ENCODE measurements at places on chromosomes 3 and 15. TPM values are rescaled to one million over a fixed set of nuclear protein-coding genes. Genes with fewer than 3 reads are reported as not detected.

CLDN18 gene
- total RNA-seq = 0.08 TPM

GPR27 gene
- total RNA-seq = 0.15 TPM

AADAC gene
- total RNA-seq = 0.26 TPM

CPNE4 gene
- total RNA-seq = not detected

CCR1 gene
- not detected for total RNA-seq

GJD2 gene
- total RNA-seq = not detected

PP2D1 gene
- total RNA-seq = not detected

CKMT1A gene
- 4.6 TPM for total RNA-seq

PLA2G4E gene
- not detected for total RNA-seq

ASB14 gene
- not detected for total RNA-seq

GASK1A gene
- not detected for total RNA-seq

IL5RA gene
- total RNA-seq = not detected

HYPK gene
- total RNA-seq = 24.8 TPM

GOLGA6L4 gene
- 2.7 TPM for total RNA-seq

ADAMTSL3 gene
- total RNA-seq = not detected

KBTBD13 gene
- not detected for total RNA-seq

EPHA3 gene
- 0.05 TPM for total RNA-seq

P2RY12 gene
- total RNA-seq = not detected

FSIP1 gene
- total RNA-seq = 1.4 TPM

IL16 gene
- 1.0 TPM for total RNA-seq

OR5K2 gene
- total RNA-seq = not detected

Measured in Panc1 (cell line).